Activated CD4-positive, CD25-positive, alpha-beta regulatory T cell (primary cell): ENCODE measurements at places on chromosomes 13 and 19.

DNA sequence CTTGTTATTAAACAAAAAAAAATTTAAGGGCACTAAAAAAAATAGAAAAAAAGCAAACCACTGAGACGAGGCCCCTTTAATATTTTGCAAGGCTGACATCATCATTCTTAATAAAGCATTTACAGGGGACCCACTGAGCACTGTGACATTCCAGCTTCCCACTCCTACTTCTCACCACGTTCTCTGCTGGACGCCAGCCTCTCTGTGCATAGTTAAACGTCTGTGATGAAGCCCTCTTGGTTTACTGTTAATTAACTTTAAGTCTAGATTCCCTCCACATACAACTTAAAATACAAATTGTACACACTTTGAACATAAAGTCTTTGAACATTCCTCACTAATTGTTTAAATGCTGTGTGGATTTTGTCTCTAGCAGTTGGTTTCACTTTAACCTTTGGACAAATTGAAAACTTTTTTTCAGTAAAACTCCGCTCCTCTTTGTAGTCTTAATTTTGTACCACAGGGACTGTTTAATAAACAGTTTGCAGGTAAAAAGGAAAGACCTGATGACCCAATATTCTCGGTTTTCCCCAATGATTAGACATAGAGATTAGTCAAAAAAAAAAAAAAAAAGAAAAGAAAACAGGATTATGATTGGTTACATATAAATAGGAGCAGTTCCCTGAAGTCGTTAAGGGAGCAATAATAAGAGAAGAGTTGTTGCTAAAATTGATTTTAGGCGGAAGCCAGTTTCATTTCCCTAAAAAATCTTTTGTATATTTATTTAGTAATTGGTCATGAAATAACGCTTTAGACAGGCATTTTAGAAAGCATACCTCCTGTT is 219.8 kb downstream of the MZT1 start:
- no peak for DNase-seq

DNA sequence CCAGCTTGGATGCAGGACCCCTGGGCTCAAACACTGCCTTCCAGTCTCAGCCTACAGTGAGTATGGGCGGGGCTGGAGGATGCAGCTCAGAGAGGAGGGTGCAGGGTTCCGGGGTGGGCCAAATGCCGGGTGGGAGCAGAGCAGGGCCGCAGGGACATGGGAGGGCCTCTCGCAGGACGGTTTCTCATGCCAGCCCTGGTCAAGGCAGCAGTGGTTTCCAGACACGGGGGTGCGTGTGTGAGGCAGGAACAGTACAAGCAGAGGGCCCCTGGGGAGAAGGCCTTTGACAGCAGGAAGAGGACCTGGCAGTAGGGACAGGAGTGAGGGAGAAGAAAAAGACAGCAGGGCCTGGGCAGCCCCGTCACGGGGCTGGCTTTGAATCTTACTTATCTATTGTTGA is 34.1 kb downstream of the CRTC1 start:
- no peak for DNase-seq

GRCh38 chr13:39273953-39274738 is 235.9 kb downstream of the NHLRC3 start:
- DNase-seq = no peak

GRCh38 chr13:111074826-111075225 is 40.3 kb upstream of the ARHGEF7 start:
- DNase-seq = no peak

DNA sequence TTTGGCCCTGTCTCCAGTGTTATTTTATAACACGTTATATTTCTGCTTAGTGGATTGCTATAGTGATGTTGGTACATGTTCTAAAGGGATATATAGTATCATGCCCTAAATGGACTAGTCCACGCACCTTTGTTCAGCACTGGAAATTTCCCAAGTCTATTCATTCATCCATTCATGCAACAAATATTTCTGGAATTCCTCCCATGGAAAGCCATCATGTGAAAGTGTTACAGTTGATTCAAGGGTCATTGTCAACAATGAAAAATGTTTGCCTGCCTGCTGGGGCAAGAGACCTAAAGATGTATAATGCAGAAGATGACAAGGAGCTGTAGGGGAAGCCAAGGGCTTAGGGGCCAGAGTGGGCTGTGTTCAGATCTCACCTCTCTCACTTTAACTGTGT is 10.8 kb upstream of the HSPH1 start:
- DNase-seq = no peak

GRCh38 chr19:51727349-51727880 is 3.6 kb upstream of the HAS1 start:
- DNase-seq = no peak

DNA sequence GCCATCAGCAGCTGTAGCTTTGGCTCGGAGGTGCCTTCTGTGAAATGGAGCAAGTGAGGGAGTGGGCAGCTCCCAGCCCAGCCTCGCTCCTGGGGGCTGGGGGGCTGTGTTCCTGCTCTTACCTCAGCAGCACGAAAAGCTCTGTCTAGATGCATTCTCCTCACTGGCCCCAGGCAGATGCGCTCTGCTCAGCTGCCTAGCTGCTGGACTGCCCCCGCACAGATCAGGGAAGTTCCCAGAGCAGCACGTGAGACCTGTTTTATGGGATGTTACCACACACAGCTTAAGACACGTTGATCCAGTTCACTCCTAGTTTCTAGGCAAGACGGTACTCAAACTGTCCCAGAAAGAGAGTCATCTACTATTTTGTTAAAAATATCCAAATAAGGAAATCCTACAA is 13.6 kb downstream of the LCP1 start:
- DNase-seq = no peak

GRCh38 chr19:33802001-33802400 is 5.3 kb downstream of the KCTD15 start:
- DNase-seq = no peak

GRCh38 chr19:40141551-40141950 is 49.7 kb upstream of the MAP3K10 start:
- no peak for DNase-seq

GRCh38 chr13:40026741-40027140 is 371.3 kb downstream of the COG6 start:
- no peak for DNase-seq

DNA sequence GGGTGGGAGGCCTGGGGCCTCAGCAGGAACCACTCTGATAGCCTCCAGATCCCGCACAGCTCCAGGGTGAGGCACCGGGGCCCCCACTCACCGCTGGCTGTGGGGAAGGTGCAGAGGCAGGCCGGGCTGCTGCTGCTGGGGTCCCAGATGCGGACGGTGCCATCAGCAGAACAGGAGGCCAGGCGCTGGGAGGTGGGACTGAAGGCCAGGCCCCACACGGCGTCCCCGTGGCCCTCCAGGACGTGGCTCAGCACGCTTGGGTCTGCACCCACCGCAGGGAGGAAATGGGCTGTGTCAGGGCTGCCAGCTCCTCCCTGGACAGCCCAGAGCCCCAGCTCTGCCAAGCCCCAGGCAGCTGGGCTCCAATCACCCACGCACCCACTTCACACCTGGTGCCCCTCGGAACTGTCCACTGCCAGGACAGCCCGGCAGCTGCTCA is 6.1 kb upstream of the PRKD2 start:
- DNase-seq = no peak

- DNase-seq = no peak
These were observed at the start of gene PROZ for GRCh38 chr13:113157929-113158747. PROZ (plus strand) TSS chr13:113158648; CDS start chr13:113158661, 13 bp downstream.

- DNase-seq = no peak
These were observed 391.0 kb upstream of the SLITRK5 start for GRCh38 chr13:87280139-87280538.

DNA sequence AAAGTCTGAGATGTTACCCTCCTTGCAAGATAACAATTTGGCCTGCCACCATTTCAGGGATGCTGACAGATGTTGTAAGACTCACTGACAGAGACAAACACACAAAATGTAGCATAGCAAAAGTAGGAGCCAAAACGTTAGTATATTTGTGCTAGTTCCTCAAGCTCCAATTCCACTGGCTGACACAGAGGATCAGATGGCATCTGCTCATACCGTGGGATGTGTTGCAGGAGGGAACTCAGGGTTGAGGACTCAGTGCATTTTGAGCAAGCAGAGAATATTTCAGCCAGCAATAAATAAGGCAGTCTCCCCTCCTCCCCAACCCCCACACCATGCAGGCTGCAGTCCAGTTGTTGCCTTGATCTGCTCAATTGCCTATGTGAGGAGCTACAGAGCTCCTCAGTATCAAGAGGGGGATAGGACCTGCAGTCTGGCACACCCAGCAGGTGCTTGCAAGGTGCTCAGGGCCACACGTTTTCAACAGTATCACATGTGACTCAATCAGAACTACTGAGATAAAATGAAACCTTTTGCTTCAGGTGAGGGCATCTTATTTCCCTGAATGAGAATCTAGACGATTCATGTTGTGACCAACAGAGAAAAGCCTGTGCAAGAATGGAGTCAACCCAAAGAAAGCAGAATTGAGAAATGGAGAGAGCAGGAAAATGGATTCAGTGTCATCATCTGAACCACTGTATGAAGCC is 23.6 kb upstream of the LRCH1 start:
- DNase-seq = no peak

- DNase-seq = no peak
These were observed 114.2 kb downstream of the RAP2A start for GRCh38 chr13:97548138-97548537.
